CD4-positive, alpha-beta T cell treated with Interleukin-10 for 1 hour (primary cell): ENCODE measurements at places on chromosomes 12 and 14.

DNA sequence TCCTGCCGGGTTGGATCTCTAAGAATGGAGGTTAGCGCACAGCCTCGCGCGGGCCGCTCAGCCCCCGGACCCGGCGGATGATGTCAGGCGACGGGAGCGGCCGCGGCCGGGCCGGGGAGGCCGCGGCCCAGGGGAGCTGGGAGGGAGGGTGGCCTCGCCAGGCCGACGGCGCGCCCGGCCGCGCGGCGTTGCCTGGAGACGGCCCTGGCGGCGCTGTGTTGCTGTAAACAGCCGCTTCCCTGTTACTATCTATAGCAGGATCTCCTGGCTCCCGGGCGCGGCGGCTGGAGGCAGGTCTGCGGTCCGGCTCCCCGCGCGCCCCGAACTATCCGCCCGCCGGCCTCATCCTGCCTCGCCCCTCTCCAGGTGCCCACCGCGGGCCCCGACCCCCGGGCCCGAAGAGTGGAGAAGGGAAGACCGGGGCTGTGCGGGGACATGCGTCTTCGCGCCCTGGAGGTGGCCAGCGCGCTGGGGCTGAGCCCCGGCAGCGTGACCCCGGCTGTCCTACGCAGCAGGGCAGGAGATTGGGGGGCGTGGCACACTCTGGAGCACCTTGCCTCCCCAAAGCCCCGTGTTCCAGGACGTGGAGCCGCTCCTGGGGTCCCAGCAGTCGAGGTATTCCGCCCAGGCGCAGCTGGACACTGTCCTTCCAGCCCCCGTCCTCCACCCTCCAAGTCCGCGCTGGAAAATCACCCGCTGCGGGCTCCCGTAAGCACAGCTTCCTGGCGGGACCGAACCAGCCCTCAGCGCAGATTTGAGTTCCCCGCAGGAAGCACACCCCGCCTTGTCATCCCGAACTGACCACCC is 1.4 kb upstream of the FOS start:
- peak; percentile 90 for DNase-seq

GRCh38 chr12:108773798-108774788 is 42.8 kb upstream of the CORO1C start:
- no peak for DNase-seq

GRCh38 chr12:117629454-117629853 is 268.0 kb upstream of the NOS1 start:
- no peak for DNase-seq

DNA sequence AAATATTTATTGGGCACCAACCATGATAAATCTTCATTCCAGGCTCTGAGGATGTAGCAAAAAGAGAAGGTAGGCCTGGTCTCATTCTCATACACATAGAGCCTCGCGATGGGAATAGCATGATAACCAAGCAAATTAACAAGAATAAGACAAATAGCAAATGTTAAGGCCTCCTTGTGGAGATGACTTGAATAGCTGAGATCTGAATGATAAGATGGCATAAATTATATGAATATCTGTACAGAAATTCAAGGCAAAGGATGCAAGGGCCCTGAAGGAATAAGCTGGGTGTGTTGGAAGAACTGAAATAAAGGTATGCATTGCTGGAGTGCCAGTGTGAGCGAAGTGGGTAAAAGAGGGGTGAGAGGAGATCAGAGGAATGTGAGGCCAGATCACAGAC is 114.8 kb downstream of the ALX1 start:
- DNase-seq = no peak

- DNase-seq = no peak
Measured at GRCh38 chr12:3170423-3171194, 93.4 kb downstream of the TSPAN9 start.

GRCh38 chr14:53384073-53384472 is 230.9 kb upstream of the DDHD1 start:
- no peak for DNase-seq

- no peak for DNase-seq
Measured at GRCh38 chr14:35405304-35405996, 901 bp upstream of the NFKBIA start.

DNA sequence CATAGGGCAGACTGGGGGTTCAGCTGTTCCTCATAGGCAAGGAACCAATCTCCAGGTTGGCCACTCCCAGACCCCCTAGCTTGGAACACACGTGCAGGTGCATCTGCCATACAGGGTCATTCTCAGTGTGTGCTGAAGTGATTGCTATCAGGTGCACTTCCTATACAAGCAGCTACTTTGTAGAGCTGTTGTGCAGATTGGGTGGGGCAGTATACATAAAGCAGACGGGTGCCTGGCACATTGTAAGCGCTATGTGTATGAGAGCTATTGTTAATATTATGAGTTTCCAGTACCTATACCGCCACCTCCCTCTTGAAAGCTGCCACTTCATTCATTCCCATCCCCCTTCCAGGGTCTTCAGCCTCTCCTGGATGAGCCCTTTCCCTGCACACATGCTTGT is 17.3 kb downstream of the IRF2BPL start:
- DNase-seq = no peak

DNA sequence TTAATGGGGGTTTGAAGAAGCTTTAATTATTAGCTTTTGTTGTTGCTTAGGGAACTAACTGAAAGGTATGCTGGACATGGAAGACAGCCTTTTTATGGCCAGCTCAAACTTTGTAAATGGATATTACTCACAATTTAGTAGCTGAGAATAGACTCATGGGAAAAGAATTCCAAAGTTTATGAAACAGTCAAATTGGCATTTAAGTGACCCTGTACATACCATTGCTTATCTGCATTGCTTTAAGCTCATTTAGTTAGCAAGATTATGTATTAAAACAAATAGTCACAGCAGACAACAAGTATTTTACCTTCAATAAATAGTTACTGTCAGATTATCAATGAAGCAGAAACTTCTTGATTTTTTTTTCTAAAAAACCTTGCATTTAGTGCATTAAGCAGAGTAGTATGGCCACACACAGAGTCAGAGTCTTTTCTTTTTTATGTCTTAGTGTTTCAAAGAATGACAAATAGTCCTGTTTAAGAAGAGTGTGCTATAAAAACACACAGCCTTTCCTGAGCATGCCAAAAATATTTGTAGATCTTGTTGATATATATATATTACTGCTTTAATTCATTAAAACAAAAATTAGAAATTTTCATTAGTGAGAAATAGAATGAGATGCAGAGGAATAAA is 102.2 kb downstream of the TTC6 start:
- no peak for DNase-seq
